ENCODE measurements at places on chromosomes 16 and 17.

DNA sequence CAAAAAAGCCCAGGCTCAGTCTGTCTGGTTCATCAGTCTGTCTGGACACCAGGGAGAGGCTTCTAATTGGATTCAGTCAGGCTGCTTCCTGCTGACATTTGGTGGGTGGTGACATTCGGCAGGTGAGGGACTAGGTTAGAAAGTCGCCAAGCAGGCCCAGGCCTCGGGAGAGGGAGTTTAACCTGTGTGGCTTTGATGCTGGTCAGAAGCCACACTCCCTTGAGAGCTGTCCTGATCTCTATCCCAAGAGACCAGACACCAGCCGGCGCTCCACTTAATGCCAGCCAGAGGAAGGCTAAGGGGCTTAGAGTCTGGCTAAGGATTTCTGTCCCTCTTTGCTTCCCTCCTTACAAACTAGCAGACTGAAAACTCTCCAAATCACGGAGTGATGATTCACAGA lies 135.0 kb downstream of the GSG1L start:
- no peak for DNase-seq

- DNase-seq: no peak
Observed at GRCh38 chr16:75116081-75116910, at the start of gene LDHD. LDHD (minus strand) TSS chr16:75116780; CDS start chr16:75116720, 60 bp downstream.

- no peak for DNase-seq
Observed at GRCh38 chr17:8563981-8564602, 66.4 kb downstream of the MYH10 start.

DNA sequence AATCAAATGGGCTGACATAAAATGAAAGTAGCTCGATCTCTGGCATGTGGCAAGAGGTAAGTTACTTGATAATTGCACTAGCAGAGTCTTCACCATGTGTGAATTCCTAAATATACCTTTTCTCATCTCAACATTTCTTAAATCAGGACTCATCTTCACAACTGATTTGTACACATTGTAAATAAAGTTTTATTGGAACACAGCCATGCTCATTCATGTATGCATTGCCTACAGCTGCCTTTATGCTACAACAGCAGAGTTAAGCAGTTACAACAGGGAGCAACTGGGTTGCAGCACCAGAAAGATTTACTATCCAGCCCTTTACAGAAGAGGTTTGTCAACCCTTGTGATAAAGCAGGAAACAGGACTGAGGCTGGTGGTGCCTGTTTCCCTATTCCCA lies 48.1 kb downstream of the ARHGAP17 start:
- DNase-seq: no peak

DNA sequence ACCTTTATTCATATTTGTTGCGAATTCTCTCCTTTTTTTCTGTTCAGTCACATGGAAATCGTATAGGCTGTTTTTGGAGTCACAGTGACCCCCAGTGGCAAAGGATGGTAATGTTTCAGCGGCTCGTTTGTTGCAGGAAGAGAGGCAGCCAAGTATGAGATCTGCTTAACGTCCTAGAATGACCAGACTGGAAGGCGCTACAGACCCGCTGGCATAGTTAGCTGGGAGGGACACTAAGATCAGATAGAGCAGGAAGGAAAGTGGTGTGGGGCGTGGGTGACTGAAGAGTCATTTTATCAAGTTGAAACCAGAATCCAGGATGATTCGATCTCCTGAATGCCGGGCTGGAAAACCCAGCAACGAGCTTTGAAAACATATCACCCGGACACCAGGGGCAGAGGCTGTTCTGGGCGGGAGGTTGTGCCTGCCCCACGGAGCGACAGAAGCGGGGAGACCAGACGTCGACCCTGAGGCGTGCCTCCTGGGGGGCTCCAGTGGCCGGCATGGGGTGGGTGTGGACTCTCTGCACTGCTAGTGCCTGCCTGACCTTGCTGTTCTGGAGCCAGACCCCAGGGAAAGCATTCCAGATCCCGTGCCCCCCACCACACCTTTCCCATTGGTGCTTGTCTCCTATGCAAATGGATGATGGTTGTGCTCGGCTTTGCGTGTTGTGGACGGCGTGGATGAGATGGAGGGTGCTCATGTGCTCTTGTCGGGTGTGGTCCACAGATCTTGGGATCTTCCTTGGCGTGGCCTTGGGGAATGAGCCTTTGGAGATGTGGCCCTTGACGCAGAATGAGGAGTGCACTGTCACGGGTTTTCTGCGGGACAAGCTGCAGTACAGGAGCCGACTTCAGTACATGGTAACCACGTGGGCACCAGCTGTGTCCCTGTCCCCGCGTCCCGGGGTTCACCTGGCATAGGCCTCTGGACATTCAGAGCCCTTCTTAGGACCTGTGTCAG lies 7.7 kb downstream of the IL34 start:
- peak; percentile 75 for DNase-seq

DNA sequence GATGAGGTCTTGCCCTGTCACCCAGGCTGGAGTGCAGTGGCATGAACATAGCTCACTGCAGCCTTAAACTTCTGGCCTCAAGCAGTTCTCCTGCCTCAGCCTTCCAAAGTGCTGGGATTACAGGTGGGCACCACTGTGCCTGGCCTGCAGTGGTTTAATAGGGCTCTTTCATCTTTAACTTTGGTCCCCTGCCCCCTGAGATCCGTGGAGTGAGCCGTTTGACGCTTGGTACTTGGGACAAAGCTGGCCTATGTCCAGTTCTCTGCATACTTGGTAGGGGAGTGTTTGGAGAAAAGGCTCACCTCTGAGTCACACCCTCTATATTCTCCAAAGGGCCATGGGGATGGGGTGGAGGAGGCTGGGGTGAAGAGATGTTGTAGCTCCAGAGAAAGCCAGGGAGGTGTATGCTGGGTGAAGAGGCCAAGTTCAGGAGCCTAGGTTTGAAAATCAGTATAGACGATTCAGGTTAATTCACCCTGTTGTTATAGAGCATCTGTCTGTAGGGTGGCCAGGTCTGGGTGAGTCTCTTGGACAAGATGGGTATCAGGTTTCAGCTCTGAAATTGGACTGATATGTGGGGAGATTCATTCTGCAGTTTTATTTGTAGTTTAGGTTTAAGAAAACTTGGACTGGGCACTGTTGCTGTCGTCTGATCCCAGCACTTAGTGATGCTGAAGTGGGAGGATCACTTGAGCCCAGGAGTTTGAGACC lies 17.6 kb downstream of the ABCC1 start:
- no peak for DNase-seq

DNA sequence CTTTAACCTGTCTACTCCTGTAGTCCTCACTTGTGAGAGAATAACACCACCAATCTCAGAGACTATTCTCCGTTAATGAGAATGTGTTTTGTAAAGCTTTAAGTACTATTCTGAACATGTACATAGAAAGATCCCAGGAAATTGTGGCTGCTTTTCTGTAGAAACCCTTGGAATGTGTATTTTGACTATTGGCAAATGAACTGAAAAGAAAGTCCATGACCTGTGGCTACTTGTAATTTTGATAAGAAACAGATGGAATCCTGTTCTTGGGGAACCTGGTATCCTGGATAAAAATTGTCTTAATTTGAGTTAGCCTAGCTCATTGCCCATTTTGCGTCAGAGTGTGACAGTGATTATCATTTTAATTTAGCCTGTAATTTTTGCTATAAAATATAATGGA lies 9.1 kb downstream of the CTCF start:
- DNase-seq: no peak

- no peak for DNase-seq
Observed at GRCh38 chr17:78962345-78962983, 17.3 kb downstream of the LGALS3BP start.

- no peak for DNase-seq
Observed at GRCh38 chr17:36889770-36890349, 47.4 kb upstream of the LHX1 start.

DNA sequence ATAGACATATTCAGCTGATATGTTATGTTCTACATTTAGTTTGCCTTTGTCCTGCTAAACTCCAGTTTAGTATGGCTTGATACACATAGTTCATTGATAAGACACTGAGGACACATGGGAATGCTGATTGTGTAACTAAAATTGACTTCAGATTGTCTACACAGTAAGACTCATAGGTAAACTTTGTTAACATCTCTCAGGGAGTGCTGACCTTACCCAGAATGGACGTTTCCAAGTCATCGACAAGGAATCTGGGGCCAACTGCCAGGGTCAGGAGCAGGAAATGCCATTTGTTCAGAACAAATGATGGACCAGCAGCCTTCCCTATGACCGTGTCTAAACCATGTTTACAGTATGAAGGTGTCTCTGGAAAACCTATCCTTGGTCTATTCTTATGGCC lies 58.7 kb downstream of the DYNLRB2 start:
- no peak for DNase-seq

- no peak for DNase-seq
Observed at GRCh38 chr17:59752446-59752845, 45.0 kb downstream of the VMP1 start.
